ENCODE measurements at places on chromosomes 13 and 19.
A peak's percentile ranks its signal among the peaks of the same experiment; 100 is the strongest.

- no peak for DNase-seq
Measured at GRCh38 chr13:86318450-86318849, 519.2 kb upstream of the SLITRK6 start.

DNA sequence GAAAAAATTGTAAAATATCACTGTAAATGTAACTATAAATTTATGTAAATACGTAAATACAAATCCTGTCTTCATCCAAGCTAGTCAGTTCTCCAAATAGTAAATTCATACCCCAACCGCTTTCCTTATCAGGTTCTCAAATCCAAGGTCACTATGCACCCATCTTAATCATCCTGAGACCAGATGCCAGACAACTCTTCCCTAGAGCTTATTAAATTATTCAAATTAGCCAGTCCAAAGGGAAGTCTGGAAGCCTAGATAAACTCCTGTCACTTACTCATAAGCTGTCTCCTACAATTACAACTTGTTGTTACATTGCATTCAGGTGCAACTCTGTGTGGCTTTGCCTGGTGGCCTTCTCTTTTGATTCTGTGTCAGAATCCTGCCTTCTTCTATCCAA, 836.1 kb upstream of the PCDH20 start:
- no peak for DNase-seq

- no peak for DNase-seq
Measured at GRCh38 chr19:3516675-3517207, 10.6 kb downstream of the FZR1 start.

- DNase-seq: no peak
Measured at GRCh38 chr13:41641961-41642360, 184.6 kb downstream of the RGCC start.

GRCh38 chr19:52492201-52492993, 35.1 kb upstream of the ZNF808 start:
- peak; percentile 29 for DNase-seq

GRCh38 chr13:99439048-99439447, 62.2 kb upstream of the TM9SF2 start:
- no peak for DNase-seq

DNA sequence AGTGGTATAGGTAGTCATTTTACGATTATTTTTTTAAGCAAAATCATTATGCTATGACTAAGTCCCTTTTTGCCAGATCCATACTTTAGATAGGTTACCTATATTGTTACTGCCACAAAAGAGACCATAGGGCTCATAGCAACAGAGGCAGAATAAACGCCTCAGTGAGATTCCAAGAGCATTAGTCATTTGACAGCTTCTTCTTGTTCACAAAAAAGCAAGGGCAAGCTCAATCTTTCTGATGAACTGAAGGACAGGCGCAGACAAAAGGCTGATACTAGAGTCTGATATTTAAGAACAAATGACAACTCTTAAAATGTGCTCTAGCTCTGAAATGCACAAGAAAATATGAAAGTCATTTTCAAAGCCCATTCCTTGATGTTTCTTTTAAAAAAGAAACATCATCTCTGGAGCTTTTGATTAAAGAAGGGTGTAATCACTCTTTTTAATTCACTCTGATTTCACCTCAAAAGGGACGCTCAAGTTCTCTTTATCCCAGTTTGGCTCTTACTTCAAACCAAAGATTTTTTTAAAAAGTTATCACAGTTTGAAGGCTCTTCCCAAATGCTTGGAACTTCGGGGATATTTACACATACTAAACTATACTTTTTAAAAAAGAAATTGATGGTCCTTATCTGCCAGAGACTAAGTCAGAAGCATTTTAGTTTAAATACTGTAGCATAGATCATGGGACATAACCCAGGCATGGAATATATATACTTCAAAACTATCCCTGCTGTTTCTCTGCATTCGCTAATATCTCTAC, 187.2 kb downstream of the EFNB2 start:
- no peak for DNase-seq

- DNase-seq: no peak
Measured at GRCh38 chr13:43019811-43020210, 3.6 kb upstream of the DNAJC15 start.

Measured in AG20443 (cell line).